ENCODE measurements at places on chromosomes 2 and 18.

- DNase-seq = no peak
Observed at GRCh38 chr2:33059471-33060156, 112.9 kb downstream of the LTBP1 start.

DNA sequence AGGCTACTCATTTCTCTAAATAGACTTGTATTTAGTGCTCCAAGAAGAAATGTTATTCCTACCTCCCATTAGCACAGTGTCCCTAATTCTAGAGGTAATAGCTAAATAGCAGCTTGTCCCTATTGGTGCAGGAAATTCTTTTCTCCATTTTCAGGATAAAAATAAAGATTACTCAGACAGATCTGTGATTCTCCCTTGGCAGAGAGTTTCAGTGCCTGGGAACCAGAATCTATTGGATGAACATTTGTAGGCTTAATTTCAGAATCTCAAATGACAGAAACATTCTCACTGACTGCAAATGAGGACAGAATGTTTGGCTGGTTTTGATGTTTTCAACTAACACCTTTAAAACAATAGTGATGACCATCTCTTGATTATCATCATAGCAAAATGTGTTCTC lies 33.3 kb upstream of the LGALSL start:
- DNase-seq = no peak

- no peak for DNase-seq
Observed at GRCh38 chr2:200851398-200852248, 12.8 kb downstream of the CLK1 start.

DNA sequence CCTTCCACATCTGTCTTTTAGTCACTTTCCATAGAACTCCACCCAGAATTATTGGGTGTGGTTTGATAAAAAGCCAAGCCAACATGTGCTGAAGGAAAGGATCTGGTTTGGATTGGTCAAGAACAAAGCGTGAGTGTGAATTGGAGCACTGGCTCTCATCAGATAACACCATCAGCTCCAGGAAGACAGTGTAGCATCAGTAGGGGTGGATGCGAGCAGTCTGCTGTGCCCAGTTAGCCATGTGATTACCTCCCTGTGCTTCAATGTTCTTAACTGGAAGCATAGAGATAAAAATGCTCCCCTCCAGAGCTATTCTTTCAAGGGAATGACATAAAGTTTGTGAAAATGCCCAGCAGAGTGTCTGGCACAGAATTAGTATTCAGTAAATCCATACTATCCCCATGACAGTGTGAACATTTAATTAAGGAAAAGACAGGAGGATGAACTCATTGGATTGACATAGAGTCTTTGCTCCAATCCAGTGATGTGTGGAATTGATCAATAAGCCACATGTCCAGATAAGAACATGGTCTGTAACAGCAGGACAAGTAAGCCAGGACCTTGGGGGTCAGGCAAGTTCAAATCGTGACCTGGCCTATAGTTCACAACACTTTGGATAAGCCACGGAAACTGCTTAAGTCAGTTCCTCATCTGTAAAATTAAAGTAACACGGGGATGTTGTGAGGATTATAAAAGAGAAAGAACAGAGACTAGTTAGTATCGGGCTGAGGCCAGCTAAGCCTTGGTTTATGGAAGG lies 68.0 kb downstream of the FAM124B start:
- DNase-seq = no peak

DNA sequence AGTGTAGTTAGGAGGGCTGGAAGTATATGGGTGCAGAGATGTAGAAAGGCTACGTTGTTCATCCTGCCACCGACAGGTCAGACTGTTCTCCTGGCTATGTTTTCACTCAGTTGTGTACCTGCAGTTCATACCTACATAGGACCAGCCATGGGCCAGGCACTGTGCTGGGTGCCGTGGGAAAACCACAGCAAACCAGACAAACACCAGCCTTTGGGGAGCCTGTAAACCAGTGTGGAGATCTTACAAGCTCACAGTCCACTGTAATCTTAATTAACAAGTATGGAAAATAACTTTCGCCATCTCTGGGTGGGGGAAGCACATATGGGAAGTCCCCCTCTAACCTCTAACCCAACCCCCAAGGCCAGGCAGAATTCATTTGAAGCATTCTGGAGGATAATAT lies 12.7 kb downstream of the NCK2 start:
- no peak for DNase-seq

DNA sequence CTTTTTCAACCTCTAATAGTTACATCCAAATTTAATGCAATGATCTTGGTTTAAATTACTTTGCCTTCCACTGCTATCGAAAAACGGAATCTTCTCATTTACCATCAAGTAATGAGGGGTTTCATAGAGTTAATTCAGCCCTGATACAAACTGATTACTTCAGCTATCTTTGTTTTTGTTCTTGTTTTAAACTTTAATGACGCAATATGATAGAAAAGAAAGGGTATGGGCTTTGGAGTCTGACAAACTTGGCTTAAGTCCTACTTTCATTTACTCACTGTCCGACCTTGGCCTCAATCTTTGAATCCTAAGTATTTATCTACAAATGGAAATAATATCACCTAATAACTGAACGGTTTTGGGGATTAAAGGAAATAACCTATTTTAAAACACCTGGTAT lies 16.1 kb downstream of the ADAM17 start:
- no peak for DNase-seq

GRCh38 chr18:3440341-3440740 lies 9.6 kb upstream of the TGIF1 start:
- no peak for DNase-seq

DNA sequence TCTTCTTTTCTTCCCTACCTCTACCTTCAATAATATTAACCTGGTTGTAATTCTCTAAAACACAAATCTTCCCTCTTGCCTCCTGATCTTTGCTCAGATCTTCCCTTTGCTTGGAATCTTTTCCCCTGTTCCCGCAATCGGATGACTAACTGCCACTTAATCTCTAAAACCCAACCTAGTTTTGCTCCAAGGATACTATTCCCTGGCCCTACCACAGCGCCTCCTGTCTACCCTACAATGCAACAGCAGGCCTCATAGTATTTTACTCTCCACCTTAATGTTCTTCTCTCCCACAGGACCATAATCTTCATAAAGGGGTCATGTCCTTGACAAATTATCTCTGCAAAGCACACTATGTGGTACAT lies 246.8 kb upstream of the TNP1 start:
- DNase-seq = no peak

DNA sequence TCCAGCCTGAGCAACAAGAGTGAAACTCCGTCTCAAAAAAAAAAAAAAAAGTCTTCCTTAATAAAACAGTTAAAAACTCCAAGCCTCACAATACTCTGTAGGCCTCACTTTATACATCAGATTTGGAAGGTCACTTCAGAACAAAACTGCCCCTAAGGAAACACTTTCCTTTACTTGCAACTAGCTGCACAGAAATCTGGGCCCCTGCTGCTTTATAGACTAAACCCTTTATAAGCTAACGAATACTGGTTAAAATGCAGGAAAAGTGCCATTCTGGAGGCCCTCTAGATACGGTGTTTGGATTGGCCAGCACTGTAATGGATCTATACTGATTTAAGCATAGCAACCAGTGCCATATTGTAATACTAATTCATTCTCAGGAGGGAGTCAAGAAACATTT lies 1.5 kb downstream of the ABHD1 start:
- no peak for DNase-seq

DNA sequence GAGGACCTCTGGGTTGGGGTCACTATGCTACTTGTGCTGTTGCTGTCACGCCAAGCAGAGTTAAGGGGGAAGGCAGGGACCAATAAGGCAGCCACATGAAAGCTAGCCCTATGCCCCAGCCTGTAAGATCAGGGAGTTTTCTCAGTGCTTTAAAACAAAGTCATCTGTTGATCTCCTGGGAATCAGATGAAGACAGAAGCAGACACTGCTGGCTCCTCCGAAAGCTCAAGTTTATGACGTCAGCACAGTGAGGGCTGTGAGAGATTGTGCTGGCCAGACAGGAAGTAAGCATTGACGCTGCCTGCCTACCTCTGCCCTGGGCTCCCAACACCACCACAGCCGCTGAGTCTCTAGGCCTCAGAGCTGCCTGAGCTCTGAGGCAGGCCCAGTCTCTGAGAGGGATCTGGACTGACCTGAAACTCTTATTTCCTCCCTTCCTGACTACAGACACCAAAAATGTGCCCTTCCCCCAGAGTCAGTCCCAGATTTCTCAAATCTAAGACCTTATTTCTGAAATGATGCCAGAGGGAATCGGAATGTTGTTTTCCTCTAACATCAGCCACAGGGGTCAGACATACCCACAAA lies 118.1 kb upstream of the EPAS1 start:
- DNase-seq = peak; percentile 34

DNA sequence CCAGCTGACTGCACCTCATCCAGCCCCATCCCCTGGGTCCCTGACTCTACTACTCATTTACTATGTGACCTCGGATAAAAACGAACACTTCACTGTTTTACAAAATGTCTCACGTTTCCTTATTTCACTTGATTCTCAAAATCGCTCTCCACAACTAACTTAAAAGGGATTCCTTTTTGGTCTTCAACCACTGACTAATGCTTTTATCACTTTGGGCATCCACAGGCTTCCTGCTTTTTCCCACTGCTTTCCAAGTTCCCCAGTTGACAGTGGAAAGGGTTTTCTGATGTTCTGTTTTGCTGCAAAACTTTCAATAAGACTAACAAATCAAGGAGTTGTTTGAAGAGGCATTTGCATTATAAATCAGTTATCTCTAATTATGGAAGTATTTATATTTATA lies 24.1 kb downstream of the EIF2AK3 start:
- DNase-seq = no peak

- DNase-seq = no peak
Observed at GRCh38 chr2:9317559-9317958, 105.8 kb downstream of the ITGB1BP1 start.

GRCh38 chr18:61896757-61897156 lies 4.0 kb upstream of the RNF152 start:
- no peak for DNase-seq

GRCh38 chr2:237998530-237998929 lies 31.7 kb downstream of the UBE2F start:
- no peak for DNase-seq

DNA sequence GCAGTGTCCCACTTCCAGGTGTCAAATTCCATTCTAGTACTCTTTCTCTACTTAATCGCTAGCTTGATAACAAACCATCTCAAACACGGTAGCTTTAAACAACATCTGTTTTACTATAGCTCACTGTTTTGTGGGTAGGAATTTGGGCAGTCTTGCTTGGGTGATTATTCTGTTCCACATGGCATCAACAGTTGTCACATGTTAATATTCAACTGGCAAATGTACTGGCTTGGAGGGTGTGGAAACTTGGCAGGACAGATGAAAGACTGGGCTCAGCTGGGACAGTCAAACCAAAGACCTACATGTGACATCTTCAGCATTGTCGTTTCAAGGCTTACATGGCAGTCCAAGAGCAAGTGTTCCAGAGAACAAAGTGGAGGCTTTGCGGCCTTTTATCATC lies 241.8 kb downstream of the PTH2R start:
- no peak for DNase-seq

GRCh38 chr18:23114171-23114881 lies 21.0 kb upstream of the CABLES1 start:
- DNase-seq = peak; percentile 15

- no peak for DNase-seq
Observed at GRCh38 chr2:142940606-142941223, 63.3 kb downstream of the KYNU start.

DNA sequence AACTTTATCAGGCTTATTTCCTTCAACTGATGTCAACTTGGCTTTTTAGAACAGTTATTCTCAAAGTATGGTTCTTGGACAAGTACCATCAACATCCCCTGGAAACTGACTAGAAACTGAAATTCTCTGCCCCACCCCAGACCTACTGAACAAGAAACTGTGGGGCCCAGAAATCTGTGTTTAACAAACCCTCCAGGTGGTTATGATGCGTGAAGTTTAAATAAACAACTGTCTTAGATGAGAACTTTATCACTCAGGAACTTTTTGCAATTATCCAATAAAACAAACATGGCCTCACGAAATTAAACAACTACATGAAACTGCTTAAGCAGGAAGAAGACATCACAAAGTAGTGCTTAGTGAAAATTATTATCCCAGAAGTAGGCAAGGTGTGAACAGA lies 4.4 kb downstream of the HIBCH start:
- DNase-seq = no peak

GRCh38 chr2:168402531-168402930 lies 53.5 kb upstream of the CERS6 start:
- DNase-seq = no peak

DNA sequence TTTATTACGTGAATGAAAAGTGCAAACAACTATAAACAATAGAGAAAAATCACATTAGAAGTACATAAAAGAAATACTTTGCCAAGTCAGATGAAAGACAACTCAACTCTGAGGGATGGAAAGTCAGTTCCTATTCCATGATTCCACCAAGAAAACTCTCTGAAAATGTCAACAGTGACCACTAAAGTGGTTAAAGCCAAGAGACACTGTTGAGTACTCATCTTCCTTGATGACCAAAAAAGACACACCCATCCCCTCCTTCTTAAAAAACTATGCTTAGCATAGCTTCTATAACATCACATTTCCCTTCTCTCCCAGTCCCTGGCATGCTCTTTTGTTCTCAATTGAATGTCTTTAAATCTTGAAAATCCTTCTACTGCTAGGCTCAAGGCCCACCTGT lies 160.0 kb downstream of the TCF4 start:
- DNase-seq = no peak

- DNase-seq = no peak
Observed at GRCh38 chr2:226515344-226516055, 284.1 kb downstream of the IRS1 start.
